Heart left ventricle (tissue), 16 donors: ENCODE measurements at places on chromosomes 4 and X. TPM values are rescaled to one million over a fixed set of nuclear protein-coding genes. Genes with fewer than 3 reads are reported as not detected.

GAGE2A gene
- not detected for polyA plus RNA-seq

CT45A1 gene
- polyA plus RNA-seq, result not detected

ARHGAP36 gene
- polyA plus RNA-seq, result not detected

GRCh38 chr4:7357323-7357722 lies 77.4 kb downstream of the PSAPL1 start:
- no peak overlapping the region for H3K27ac ChIP-seq
- H3K27me3 ChIP-seq, result no peaks in the 10 kb centered on the region
- no peaks in the 10 kb centered on the region for H3K4me1 ChIP-seq
- no peak for DNase-seq
- H3K4me3 ChIP-seq, result no peak overlapping the region

- no peaks in the 10 kb centered on the region for H3K4me1 ChIP-seq
- no peak overlapping the region for H3K4me3 ChIP-seq
- H3K27me3 ChIP-seq, result no peaks in the 10 kb centered on the region
These were observed 104.9 kb upstream of the ATP8A1 start for GRCh38 chr4:42761804-42762203.

- H3K4me1 ChIP-seq, result no peaks in the 10 kb centered on the region
- DNase-seq, result no peak
- no peaks in the 10 kb centered on the region for H3K36me3 ChIP-seq
These were observed 58.1 kb upstream of the JADE1 start for GRCh38 chr4:128751354-128751753.

DNA sequence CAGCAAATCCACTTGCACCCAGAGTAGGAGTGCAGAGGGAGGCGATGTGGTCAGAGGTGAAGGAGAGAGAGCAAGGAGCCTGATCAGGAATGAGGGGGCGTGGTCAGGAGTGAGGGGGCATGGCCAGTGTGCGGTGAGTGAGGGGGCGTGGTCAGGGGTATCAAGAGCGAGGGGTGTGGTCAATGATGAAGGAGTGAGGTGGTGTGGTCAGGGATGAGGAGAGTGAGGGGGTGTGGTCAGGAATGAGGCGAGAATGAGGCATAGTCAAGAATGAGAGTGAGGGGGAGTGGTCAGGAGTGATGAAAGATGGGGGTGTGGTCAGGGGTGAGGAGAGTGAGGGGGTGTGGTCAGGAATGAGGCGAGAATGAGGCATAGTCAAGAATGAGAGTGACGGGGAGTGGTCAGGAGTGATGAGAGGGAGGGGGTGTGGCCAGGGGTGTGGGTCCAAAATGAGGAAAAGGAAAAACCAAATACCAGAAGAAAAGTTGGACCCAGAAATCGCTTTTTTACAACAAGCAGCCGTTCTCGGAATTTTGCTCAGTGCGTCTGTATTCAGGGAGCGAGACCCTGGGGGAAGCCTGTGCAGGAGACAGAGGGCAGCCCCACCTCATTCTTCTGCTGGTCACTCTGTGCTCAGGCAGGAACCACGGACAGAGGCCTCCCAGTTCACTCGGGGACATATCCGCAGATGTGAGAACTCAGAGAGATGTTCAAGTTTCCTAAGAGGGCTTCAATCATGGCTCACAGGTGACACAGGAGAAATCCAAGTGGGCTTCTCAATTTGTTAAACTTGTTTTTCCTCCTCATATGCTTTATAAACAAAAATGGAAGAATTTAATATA lies 47.5 kb downstream of the MAGEA1 start:
- H3K36me3 ChIP-seq, result no peaks in the 10 kb centered on the region
- H3K4me3 ChIP-seq, result no peak overlapping the region
- H3K27ac ChIP-seq, result no peak overlapping the region
- H3K4me1 ChIP-seq, result no peaks in the 10 kb centered on the region
- peak; percentile 31 for DNase-seq
